Activated CD4-positive, alpha-beta T cell treated with anti-CD3 and anti-CD28 coated beads for 48 hours (primary cell): ENCODE measurements at places on chromosomes 13 and 19.

GRCh38 chr13:29858667-29859066 is 8.2 kb upstream of the UBL3 start:
- DNase-seq = no peak

DNA sequence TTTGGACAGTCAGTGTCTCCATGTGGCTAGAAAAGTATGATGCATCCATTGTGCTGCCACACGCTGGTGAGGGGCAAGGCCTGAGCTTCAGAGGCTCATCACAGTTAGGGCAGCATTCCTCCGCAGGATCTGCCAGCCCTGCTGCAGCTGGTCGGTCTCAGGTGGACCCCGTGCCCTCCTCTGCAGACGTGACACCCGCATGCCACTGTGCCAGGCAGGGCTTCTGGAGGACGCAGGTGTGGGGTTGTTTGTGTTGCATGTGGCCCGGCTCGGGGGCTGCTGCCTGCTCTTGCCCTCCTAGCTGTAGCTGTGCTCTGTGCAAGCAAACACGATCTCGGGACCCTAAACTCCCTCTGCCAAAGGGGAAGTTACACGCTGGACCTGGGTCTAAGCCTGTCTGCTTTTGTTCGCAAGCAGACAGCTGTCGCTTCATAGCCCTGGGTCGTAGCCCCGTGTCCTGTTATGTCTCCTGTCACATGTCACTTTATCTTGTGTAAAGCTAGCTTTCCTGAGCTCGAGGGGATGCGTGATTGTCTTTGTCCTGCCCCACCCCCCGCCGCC is 45.3 kb downstream of the SLC7A9 start:
- no peak for DNase-seq

DNA sequence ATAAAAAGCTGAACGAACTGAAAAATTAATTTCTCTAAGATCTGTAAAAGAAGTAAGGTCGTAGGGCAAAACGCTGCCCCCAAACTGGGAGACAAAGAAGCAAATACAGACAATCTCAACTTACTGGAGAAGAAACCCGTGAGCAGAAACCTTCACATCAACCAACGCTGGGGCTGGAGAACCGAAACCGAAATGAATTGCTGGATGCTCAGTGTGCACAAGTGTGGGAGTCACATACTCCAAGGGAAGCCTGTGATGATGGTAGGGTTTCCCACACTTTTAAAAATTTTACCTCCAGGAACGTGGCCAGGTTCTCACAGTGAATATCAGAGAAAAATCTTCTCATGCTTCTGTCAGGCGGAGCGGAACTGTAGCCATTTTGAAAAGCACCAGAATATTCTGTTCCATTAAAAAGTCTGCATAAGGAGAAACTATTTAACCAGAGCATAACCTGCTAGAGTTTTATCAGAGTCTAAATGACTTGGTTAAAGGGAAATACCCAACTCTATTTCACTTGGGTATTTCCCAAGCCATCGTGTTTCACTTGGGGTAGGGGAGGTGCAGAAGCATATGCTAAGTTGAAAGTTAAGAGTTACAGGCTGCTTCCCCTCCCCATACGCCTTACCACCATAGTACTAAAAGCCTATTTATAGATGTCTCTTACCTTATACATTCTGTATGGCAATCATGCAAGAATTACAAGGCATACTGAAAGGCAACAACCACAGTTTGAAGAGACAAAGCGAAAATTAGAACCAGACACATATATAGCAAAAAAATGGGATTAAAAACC is 110.5 kb upstream of the SLITRK1 start:
- no peak for DNase-seq

DNA sequence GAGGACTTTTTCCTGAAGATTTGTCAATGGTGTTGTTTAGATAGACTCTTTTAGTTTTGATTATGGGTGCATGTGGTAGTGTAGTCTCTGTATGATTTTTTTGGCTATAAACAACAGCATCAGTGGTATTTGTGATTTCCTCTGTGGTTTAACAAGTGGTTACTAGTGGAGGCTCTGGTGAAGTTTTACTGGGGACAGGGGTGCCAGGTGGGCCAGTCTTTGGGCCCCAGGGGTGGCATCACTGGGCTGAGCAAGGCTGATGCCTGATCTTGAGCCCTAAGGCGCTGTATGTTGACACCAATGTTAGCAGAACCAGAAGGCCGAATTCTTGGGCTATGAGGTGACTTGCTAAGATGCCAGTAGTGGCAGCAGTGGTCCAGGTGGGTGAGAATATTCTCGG is 811.4 kb downstream of the DACH1 start:
- DNase-seq = no peak

GRCh38 chr19:54426291-54426931 is 11.1 kb downstream of the TTYH1 start:
- no peak for DNase-seq

DNA sequence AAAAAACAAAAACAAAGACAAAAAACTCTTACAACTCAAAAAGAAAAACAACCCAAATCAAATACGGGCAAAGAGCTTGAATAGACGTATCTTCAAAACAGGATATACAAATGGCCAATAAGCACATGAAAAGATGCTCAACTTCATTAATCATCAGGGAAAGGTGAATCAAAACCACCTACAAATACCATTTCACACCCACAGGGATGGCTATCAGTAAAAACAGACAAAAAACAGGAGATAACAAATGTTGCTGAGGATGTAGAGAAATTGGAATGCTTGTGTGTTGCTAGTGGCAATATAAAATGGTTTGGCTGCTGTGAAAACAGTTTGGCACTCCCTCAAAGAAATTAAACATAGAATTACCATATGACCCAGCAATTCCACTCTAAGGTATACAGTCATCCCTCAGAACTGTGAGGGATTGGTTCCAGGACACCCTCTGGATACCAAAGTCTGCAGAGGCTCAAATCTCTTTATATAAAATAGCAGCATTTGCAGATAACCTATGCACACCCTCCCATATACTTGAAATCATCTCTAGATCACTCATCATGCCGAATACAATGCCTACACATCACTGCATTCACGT is 29.7 kb downstream of the MLLT1 start:
- DNase-seq = no peak

DNA sequence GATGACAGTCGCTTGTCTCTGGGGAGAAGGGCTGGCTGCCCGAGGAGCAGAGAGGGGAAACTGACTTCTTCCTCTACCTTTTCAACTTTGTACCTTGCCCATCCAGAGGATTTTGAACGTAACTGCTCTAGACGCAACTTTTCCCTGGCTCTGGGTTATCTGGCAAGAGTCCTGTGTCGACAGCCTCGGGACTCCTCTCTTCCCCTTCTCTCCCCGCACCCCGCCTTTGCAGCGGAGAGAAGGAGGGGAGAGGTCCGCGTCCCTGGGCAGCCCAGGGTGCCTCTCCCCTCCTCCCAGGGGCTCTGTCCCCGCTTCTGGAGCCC is 574 bp downstream of the SH3GL1 start:
- DNase-seq = no peak

DNA sequence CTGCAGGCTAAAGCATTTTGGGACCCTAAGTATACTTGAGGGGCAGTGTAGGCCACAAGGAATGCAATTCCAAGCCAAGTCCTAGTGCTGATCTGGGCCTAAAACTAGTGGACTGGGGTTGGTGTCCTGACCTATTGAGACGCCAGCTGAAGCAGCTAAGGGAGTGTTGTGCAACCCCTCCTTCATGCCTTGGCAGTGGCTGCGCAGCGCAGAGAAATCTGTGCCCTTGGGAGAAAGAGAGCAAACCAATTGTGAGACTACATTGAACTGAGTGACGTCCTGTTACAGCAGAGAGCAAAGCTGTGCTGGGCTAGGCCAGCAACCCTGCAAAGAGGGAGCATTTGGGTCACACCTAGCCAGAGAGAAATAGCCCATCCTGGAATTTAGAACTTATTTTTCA is 2715.0 kb upstream of the PCDH20 start:
- DNase-seq = no peak

- DNase-seq = peak; percentile 90
Measured at GRCh38 chr19:32345261-32346207, at the start of gene ZNF507. Gene ZNF507 (plus strand): TSS chr19:32345610. CDS start chr19:32352831, 7,221 bp downstream.

GRCh38 chr13:20350819-20351218 is 118.7 kb upstream of the GJB6 start:
- DNase-seq = no peak

DNA sequence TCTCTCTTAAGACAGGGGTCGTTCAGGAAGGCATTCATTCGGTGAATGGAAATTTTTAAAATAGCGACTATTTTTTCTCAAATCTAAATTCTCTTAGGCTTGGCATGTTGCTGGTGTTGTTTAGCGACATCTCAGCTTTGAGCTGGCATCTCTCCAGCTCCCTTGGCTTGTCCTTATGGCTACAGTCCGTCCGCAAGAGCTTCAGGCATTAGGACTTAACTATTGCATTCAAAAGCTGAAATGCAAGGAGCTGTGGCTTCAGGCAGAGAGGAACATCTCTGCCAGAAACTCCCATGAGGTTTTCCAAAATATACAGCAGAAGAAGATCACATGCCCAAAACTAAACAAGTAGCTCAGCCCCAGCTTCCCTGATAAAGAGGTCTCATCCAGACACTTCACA is 578.5 kb downstream of the EFNB2 start:
- no peak for DNase-seq

GRCh38 chr13:62512194-62513141 is 1096.8 kb upstream of the PCDH20 start:
- peak; percentile 25 for DNase-seq

DNA sequence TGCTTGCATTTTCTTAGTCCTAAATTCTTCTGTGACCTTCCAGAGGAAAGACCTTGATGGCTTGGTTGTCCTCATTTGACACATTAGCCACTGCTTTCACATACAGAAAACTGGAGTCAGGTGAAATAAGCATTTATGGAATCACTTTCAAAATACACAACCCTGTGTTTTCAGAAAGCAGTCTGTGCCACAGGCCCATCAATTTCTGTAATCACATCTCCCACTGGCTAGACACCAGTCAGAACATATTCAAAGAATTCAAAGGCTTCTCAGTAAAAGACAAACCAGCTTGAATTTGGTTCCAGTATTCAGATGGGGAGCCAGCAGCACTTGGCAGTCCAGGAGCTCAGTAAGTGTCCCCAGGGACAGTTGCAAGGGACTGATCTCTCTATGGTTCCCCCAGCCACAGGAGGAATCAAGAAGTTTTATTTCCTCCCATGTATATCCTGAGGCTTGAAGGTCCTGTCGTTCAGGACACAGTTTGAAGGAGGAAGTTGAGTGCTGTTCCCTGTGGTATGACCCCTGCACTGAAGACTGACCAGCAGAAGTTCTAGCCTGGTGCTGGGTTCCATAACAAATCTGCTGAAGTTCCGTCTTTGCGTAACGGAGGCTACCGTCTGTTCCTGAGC is 214.3 kb downstream of the FOXO1 start:
- DNase-seq = no peak
